Sigmoid colon (tissue), 7 donors: ENCODE measurements at places on chromosomes 2 and 18.

DNA sequence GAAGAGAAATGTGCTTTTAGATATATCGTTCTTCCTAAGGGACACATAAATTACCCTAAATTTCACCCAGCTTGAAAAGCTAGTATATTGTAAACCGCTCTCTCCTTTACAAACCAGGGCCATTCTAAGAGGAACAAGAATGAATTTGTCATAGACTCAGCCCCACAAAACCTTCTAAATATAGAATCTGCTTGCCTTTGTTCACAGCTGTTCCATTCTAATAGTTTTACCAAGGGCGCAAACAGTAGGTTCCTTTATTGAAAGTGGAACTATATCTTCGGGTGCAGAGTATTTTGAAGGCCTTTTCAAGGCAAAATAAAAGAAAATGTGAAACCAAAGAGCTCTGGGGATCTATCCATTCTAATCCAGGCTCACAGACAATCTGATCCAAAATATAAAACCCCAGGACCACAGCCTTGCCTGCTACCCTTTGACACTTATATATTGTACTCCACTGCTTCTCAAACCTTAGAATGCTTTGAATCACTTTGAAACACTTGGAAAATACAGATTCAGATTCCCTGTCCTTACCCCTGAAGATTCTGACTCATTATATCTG is 316.8 kb downstream of the PAX3 start:
- no peak for DNase-seq

- DNase-seq = no peak
Measured at GRCh38 chr2:176088048-176088936, 4.2 kb upstream of the HOXD13 start.

- no peak for DNase-seq
Measured at GRCh38 chr2:64848945-64849344, 140.3 kb upstream of the SLC1A4 start.

GRCh38 chr2:141878016-141878415 is 252.8 kb downstream of the LRP1B start:
- no peak for DNase-seq

GRCh38 chr18:13268158-13269012 is 49.8 kb downstream of the LDLRAD4 start:
- DNase-seq = peak; percentile 76

DNA sequence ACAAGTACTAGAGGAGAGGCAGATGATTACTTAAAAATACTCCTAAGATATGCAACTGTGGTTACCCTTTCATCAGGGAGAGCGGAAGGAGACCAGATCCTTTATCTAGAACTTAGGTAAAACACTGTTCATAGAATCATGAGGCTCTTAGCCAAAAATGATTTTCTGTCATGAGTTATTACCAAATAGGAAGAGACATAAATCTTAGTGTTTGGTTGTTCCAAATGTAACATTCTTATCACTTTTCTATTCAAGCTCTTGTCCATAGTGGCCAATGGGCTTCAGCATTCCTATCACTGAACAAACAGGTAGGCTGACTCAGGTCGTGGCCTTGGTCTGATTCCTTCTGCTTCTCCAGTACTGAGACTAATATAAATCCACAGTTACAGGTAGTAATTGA is 38.5 kb downstream of the RPRD1A start:
- DNase-seq = no peak

GRCh38 chr2:207616185-207616584 is 9.0 kb downstream of the METTL21A start:
- DNase-seq = no peak

GRCh38 chr2:1653956-1654695 is 90.2 kb downstream of the PXDN start:
- no peak for DNase-seq

DNA sequence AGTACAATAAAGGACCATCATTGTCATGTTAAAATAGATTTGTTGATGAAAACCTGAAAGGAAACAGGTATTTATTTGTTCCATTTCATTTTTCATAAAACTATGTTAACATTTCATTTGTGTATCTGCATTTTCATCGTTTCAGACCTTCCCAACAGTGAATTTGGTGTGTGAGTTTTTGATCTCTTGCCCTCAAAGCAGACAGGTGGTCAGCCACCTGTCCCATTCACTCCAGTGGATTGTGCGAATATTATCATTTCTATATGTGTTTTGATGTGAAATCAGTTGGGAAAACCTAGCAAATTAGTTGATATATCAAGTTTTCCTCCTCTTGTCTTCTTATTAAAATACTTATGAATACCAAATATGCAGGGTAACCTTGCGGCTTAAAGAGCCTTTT is 25.4 kb upstream of the ATP5MC3 start:
- DNase-seq = no peak

DNA sequence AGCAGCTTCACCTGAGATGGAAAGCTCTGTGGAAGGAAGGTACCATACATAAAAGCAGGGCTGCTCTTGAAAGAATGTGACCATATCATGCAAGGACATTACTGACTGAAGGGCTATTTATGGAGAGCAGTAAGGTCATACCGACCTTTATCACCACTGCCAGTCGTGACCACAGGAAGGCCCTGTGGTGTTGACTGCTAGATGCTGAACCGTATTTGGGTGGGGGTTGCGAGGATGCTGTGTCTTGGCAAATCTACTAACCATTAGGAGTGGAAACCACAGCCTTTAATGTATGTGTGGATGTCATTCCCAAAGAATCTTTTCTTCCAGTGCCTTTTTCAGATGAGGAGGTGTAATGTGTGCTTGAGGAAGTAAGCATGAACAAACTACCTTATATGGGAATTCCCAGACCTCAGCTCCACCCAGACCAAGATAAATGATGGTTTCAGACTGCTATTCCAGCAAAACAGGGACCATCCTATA is 60.8 kb downstream of the LIMS1 start:
- DNase-seq = no peak
